ENCODE measurements at places on chromosomes 5 and 9.

GRCh38 chr5:172052450-172053236 is 46.2 kb upstream of the FBXW11 start:
- no peak for DNase-seq

DNA sequence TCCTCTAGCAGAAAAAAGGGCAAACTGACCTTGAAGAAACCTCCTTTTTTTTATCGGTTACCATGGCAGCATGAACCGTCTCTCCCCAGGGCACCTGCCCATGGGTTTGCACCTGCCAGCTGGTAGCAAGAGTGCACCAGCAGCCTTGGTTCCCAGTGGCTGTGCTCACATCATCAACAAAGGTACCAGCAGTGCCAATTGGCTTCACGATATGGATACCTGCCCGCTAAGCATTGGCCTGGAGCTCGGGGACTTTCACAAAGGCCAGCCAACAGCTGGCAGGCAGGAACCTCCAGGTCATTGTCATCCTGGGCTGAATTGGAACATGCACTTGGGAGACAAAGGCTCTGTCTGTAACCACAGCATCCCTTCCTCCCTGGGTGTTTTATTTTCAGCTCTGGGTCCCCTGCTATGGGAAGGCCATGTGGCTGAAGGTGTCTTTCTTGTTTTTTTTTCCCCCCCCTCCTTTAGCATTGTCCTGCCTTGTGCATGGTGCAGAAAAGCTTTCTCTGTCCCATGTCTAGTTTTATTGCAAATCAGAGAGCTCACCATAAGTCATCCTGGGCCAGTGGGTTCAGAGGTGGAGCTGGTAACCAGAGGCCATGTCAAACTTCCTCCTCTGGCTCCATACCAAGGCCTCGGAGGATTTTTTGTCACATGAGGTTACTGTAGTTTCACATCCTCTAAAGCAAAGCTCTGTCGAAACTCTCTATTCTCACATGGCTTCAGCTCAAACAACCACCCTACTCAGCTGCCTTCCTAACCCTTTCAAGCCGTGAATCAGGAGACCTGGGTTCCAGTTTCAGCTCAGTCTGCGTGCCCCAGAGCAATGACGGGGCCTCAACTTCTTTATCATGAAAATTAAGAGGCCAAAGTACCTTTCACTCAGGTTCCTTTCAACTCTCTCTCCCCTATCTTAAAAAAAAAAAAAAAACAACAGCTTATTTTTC is 145.5 kb upstream of the MAP3K1 start:
- no peak for DNase-seq

DNA sequence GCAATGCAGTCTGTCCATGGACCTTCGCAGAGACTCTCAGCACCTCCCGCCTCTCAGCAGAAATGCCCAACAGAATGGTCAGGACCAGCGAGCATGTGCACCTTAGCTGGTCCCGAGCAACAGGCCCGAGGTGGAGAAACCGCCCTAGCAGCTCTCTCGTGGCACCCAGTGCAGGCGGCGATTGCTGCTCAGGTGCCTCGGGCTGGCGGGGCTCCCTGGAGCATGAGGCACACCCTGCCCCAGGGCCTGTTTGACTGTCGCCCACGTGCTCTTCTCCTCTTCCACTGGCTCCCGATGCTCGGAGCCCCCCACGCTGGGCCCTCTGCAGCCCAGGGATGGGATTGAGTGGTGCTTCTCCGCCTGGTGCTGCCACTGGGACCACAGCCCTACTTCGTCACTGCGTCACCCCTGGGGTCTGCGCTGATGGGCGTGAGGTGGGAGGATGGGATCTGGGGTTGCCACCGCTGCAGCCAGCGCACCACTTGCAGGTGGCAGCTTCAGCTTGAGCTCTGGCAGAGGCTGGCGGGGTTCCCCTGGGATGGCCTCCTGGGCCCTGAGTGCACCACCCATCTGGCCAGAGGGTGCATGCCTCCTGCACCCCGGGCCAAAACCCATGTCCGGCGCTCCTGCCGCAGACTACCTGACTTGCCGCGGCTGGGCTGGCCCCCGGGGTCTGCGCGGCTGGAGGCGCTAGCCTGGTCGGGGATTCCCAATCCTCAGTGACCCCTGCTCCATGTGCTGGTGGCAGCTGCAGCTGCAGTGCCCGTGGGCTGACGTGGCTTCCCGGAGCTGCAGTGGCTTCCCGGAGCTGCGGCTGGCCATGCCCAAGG is 244.2 kb downstream of the FOXD4L6 start:
- DNase-seq: no peak

DNA sequence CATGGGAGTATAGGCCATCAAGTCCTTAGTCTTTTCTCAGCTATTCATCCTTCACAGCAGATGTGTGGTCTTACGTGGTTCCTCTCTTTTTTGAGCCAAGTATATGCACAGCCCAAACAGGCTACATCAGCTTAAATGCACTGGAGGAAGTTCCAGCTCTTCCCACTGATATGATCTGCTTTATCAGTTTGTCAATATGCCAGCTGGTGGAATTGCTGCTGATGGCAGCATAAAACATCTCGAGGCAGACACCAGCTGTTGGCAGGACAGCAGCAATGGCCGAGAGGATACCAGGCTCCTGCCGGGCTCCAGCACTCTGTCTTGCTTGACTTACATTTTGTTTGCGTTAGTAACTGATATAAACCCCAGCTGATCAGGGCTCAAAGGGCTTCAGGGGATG is 143.4 kb downstream of the TENT4A start:
- DNase-seq: no peak
